Hair follicle dermal papilla cell (primary cell): ENCODE measurements at places on chromosomes 12 and 14. TPM values are rescaled to one million over a fixed set of nuclear protein-coding genes. Genes with fewer than 3 reads are reported as not detected.

The FOXA1 gene
- total RNA-seq, result under 0.01 and 0.24 TPM in 2 replicates

The CIROP gene
- total RNA-seq, result 0.12 TPM in 1 of 2 replicates, not detected in the other

The NEUROD4 gene
- total RNA-seq, result not detected in 2 replicates

The DENND5B gene
- total RNA-seq, result 18.3 and 22.1 TPM in 2 replicates

The GLS2 gene
- total RNA-seq, result not detected in 2 replicates

The PRH2 gene
- not detected in 2 replicates for total RNA-seq

The NPFF gene
- total RNA-seq, result not detected in 2 replicates

The SSPN gene
- 17.4 and 22.6 TPM in 2 replicates for total RNA-seq

The OAS2 gene
- 25.6 and 26.6 TPM in 2 replicates for total RNA-seq

The LRTM2 gene
- not detected in 2 replicates for total RNA-seq

The DACT1 gene
- total RNA-seq, result 2.1 and 2.9 TPM in 2 replicates

The MIPOL1 gene
- total RNA-seq, result 7.7 and 10.1 TPM in 2 replicates

The LALBA gene
- 0.24 TPM in 1 of 2 replicates, not detected in the other for total RNA-seq

The DIO2 gene
- total RNA-seq, result 5.8 and 31.8 TPM in 2 replicates

The PPP1R3E gene
- 6.3 and 7.5 TPM in 2 replicates for total RNA-seq

The OAS3 gene
- total RNA-seq, result 10.7 and 30.5 TPM in 2 replicates

The SMIM41 gene
- 0.16 and 0.24 TPM in 2 replicates for total RNA-seq

The C12orf54 gene
- total RNA-seq, result not detected in 2 replicates

The IL22 gene
- not detected in 2 replicates for total RNA-seq

The DPPA3 gene
- total RNA-seq, result not detected in 2 replicates

The PLEK2 gene
- 1.9 and 2.6 TPM in 2 replicates for total RNA-seq
